ENCODE measurements at places on chromosomes 11 and 22. TPM values are rescaled to one million over a fixed set of nuclear protein-coding genes. Genes with fewer than 3 reads are reported as not detected.

GRCh38 chr11:60127311-60127811 lies 38.9 kb downstream of the MS4A2 start:
- DNase-seq = no peak

GRCh38 chr22:46500201-46500600 lies 37.2 kb downstream of the CELSR1 start:
- no peak for DNase-seq

GRCh38 chr11:40569947-40570531 lies 889.4 kb downstream of the LRRC4C start:
- no peak for DNase-seq

The DDX25 gene
- total RNA-seq = 0.46 TPM

- no peak for DNase-seq
These were observed 59.6 kb downstream of the MTNR1B start for GRCh38 chr11:93028960-93029522.

GRCh38 chr11:129493746-129494145 lies 118.1 kb downstream of the BARX2 start:
- DNase-seq = no peak

GRCh38 chr11:108838102-108838791 lies 173.4 kb downstream of the DDX10 start:
- no peak for DNase-seq

DNA sequence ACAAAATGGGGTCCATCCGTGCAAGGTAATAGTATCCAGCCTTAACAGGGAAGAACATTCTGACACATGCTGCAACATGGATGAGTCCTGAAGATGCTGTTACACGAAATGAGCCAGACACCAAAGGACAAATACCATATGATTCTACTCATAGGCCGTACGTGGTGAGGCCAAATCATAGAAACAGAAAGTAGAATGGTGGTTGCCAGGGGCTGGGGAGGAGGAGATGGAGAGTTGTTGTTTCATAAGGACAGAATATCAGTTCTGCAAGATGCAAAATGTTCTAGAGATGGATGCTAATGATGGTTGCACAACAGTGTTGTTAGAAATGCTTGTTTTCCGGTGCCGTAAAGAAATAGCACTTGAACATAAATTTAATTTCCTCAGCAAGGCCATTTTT lies 2.6 kb downstream of the TBX10 start:
- no peak for DNase-seq

- DNase-seq = no peak
These were observed 20.9 kb downstream of the PARVG start for GRCh38 chr22:44201665-44202064.

DNA sequence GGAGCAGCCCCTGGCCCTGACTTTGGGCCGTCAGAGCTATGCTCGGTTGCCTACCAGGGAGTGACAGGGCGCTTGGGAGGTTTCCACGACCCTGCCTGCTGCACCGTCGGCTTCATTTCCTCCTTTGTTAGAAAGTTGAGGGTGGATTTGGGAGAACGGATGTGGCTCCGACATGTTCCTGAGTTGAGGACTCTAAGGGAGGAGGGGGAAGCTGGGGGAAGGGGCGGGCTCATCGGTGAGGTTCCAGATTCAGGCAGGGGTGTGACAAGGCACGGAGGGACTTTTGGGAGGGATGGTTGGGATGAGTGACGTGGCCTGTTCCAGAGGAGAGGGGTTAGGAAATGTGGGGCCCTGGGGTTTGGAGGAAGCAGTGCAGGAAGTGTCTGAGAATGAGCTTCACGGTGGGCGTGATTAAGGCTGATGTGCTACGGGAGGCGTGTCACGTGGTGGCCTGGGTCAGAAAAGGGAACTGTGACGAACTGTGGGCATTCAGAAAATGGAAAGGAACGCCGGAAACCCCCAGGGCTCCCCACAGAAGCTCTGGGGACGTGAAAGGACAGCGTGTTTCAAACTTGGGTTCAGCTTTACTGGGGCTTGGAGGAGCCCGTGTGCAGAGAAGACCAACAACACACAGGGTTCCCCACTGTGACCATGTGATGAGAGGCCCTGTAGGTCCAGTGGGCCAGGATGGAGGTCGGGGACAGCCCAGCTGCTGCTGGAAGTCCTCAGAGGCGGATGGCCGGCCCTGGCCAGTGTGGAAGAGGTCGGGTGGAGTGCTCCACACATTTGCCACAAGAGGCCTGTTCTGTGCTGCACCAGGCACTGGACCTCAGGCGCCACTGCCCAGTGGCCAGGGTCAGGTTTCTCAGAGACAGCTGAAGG lies 2.8 kb downstream of the PARVB start:
- peak; percentile 88 for DNase-seq
